Stimulated activated naive CD8-positive, alpha-beta T cell treated with anti-CD3 and anti-CD28 coated beads, Interleukin-15, amount 100 ng/mL, for 72 hours (primary cell): ENCODE measurements at places on chromosomes 4 and X.

DNA sequence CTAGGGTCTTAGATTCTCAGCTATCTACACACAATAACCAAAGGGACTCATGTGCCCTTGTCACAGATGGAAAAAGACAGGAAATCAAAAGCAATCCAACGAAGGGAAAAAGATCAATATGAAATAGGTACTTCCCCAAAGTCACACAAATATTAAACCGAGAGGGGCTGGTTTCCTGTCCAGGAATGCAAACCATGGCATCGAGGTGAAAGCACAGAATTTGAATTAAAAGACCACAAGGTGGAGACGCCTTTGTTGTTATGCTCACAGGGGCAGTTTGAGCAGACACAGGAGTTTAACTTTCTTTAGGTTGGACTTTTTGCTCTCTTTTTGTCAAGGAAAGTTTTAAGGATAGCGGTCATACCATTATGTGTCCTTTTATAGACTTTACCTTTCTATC is 14.3 kb downstream of the H2BW1 start:
- no peak for DNase-seq

- no peak for DNase-seq
Measured at GRCh38 chrX:130563476-130563875, 161.7 kb downstream of the RBMX2 start.

- no peak for DNase-seq
Measured at GRCh38 chr4:158211222-158211621, 936 bp downstream of the TMEM144 start.

GRCh38 chr4:181475781-181476507 is 767.3 kb upstream of the TENM3 start:
- no peak for DNase-seq

DNA sequence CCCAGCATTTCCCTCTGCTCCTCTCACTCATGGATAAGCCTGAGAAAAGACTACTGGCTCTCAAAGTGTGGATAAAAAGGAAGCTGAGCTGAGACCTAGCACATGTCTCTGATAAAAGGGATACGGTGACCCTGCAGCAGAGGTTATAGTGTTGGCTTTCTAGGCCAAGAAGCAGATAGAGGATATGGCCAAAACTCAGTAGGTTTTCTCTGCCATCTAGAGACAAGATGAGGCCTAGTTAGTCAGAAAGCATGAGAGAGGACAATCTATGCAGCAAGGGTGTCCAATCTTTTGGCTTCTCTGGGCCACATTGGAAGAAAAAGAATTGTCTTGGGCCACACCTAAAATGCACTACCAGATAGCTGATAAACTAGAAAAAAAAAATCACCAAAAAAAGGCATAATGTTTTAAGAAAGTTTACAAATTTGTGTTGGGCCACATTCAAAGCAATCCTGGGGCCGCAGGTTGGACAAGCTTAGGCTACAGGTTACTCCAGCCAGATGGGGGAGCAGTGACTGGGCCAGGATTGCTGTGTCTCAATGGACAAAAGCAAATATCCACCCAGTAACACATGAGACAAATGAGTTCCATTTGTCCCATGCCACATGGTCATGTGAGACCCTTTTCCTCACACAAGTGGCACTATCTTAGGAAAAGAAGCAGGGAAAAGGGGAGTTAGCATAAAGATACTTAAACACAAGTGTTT is 411.4 kb downstream of the INPP4B start:
- DNase-seq: no peak

DNA sequence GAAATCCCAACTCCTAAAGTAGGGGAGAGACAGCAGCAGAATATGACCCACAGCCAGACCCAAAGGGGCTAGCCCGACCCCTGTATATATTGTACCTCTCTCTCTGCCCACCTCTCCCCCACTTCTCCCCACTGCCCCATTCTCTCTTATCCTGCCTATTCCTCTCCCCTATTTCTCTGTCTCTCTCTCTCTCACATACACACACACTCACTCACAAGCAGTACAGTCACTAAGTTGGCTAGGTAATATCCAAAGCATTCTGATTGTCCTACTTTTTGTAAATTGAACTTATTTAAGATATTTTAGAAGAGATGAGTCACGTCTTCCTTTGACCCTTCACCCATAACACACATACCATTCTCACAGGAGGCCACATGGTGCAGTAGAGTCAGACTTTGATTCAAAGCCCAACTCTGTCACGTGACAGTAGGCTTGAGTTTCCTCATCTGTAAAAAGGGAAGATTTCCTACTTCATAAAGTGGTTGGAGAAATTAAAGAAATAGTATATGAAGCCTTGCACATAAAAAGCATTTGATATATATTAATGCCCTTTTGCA is 29.5 kb downstream of the SRPX2 start:
- no peak for DNase-seq

GRCh38 chr4:101400096-101400495 is 52.8 kb upstream of the PPP3CA start:
- no peak for DNase-seq

- no peak for DNase-seq
Measured at GRCh38 chr4:185867770-185868169, 55.8 kb upstream of the SORBS2 start.

GRCh38 chr4:143083756-143084472 is 100.8 kb upstream of the USP38 start:
- DNase-seq: no peak

DNA sequence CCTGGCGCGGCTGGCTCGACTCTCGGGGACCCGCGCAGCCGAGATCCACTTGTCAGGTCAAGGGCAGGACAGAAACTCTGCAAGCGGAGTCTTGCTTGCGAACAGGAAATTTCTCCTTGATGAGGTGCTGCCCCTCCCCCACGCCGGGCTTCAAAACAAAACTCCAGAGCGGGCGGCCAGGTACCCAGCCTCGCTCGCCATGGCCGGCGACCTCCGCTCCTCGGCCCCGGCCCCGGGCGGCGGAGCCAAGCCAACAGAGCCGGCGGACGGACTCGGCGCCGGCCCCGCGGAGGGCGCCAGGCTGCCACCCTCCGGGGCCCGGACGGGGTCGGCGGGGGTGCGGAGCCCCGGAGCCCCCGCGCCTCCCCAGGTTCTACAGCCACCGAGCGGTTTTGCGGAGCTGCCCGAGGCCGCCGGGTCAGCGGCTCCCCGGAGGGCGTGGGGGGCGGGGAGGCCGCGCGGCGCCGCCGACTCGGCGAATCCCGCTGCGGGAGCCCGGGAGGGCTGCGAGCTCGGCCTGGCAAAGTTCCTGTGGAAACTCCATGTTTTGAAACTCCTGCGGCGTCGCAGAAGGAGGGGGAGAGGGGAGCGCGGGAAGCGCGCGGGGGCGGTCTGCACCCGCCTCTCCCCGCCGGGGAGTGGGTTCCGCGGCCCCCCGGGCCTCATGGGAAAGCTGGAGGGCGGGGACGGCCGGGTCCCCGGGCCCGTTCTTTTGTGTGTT is 11.7 kb upstream of the BCOR start:
- DNase-seq: no peak

DNA sequence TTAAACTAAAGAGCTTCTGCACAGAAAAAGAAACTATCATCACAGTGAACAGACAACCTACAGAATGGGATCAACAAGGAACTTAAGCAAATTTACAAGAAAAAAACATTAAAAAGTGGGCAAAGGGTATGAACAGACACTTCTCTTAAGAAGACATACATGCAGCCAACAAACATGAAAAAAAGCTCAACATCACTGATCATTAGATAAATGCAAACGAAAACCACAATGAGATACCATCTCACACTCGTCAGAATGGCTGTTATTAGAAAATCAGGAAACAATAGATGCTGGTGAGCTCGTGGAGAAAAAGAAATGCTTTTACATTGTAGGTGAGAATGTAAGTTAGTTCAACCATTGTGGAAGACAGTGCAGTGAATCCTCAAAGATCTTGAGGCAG is 27.8 kb downstream of the PAPSS1 start:
- no peak for DNase-seq

GRCh38 chr4:115293093-115293462 is 179.7 kb upstream of the NDST4 start:
- DNase-seq: no peak

DNA sequence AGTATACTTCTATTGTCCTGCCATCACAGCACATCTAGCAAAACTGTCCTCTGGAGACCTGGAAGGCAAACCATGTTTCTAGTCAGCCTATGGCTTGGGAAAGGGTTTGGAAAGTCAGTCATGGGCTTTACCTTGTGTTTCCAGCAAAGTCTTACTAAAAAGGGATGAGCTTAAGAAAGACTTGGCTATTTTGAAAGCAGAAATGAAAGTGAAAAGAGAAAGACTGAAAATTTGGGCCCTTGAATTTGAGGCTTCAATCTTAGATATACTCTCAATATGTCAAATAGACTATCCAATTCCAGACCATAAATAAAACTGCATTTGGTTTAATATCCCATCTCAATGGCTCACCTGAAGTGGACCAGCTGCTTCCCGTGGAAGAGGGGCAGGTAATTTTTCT is 127.9 kb downstream of the ZNF330 start:
- no peak for DNase-seq

GRCh38 chr4:41750121-41750625 is 1.6 kb upstream of the PHOX2B start:
- no peak for DNase-seq

- no peak for DNase-seq
Measured at GRCh38 chr4:106172861-106173260, 143.1 kb downstream of the TBCK start.

DNA sequence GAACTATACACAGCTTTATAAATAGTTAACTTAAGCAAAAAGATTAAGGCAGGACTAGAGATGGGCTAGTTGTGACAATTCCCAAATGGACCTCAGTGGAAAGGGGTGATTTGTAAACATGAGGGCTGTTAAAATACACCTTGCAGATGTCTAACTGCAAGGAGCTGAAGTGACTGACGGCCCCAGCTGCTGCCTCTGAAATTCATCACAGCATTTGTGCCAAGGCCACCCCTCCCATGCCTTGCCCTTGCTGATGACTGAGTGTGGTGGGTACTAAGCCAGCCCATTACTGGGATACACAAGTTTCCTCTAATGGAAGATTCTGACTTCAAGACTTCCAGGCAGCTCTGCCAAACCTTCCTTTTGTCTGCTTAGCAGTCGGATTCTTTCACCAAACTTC is 23.7 kb upstream of the EGFL6 start:
- DNase-seq: no peak

DNA sequence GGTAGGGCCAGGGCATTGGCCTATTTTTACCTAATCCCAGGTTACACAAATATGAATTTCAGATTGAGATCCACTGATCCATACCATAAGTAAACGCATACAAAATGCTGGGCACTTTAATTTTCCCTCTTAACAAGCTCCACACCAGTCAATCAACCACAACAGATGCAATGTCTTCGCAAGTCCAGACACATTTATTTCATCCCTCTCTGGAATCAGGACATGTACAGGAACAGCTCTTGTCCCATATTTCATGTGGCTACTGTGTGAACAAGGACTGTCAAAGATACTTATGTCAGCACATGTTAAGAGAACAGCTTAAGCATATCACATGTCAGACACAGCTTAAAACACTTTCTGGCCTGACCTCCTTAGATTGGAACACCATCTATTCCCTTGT is 145.9 kb downstream of the PPP3CA start:
- no peak for DNase-seq

DNA sequence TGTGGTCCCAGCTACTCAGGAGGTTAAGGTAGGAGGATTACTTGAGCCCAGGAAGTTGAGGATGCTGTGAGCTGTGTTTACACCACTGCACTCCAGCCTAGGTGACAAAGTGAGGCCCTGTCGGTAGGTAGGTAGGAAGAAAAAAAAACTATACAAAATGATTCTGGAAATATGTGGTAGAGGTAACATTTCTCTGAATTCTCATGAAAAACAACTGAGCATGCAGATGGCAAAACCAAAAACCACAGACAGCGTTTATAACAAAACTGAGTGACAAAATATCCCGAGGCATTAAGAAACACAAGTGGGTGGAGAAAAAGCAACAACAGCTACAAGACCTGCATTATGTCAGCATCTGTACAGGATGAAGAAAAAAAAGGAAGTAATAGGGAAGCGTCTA is 211.7 kb downstream of the DLG3 start:
- no peak for DNase-seq

DNA sequence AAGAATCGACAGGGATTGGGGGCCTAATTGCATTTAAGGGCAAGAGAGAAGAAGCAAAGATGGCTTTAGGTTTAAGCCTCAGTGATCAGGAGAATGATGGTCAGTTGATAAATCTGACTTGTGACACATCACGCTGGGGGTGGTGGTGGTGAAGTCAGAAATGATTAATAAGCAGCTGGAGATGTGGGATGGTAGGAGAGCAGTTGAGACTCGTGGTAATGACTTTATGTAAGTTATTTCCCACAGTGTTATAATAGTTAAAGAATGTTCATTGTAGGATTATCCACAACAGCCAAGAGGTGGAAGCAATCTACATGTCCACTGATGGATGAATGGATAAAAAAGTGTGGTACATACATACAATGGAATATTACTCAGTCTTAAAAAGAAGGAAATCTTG is 178.9 kb upstream of the GPC4 start:
- DNase-seq: no peak

GRCh38 chr4:108060164-108060563 is 70.5 kb downstream of the HADH start:
- DNase-seq: no peak

GRCh38 chr4:57287687-57288604 is 177.8 kb upstream of the IGFBP7 start:
- no peak for DNase-seq

- no peak for DNase-seq
Measured at GRCh38 chr4:168900080-168900479, 110.0 kb downstream of the CBR4 start.

GRCh38 chrX:71563921-71564320 is 14.3 kb upstream of the GCNA start:
- DNase-seq: no peak

- DNase-seq: no peak
Measured at GRCh38 chrX:150038986-150039599, 100.8 kb upstream of the EOLA2 start.

DNA sequence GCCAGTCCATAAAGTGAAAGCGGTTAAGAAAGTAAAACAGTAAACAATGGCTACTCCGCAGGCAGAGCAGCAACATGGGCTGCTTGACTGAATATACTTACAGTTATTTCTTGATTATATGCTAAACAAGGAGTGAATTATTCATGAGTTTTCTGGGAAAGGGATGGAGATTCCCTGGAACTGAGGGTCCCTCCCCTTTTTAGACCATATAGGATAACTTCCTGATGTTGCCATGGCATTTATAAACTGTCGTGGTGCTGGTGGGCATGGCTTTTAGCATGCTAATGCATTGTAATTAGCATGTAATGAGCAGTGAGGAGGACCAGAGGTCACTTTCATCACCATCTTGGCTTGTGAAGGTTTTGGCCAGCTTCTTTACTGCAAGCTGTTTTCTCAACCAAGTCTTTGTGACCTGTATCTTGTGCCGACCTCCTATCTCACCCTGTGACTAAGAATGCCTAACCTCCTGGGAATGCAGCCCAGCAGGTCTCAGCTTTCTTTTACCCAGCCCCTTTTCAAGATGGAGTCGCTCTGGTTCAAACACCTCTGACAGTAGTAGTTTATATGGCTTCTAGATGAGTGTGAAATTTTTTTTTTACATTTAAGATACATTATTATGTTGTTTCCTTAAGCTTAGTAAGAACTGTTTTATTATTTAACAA is 514.8 kb upstream of the TENM3 start:
- no peak for DNase-seq

- no peak for DNase-seq
Measured at GRCh38 chrX:11609109-11609508, 56.6 kb downstream of the ARHGAP6 start.

- no peak for DNase-seq
Measured at GRCh38 chrX:7254144-7254543, 106.2 kb upstream of the PUDP start.

GRCh38 chr4:138938366-138938690 is 77.3 kb upstream of the NOCT start:
- no peak for DNase-seq

- no peak for DNase-seq
Measured at GRCh38 chr4:10163296-10163695, 46.7 kb upstream of the WDR1 start.
